ENCODE measurements at places on chromosomes 4 and X.

DNA sequence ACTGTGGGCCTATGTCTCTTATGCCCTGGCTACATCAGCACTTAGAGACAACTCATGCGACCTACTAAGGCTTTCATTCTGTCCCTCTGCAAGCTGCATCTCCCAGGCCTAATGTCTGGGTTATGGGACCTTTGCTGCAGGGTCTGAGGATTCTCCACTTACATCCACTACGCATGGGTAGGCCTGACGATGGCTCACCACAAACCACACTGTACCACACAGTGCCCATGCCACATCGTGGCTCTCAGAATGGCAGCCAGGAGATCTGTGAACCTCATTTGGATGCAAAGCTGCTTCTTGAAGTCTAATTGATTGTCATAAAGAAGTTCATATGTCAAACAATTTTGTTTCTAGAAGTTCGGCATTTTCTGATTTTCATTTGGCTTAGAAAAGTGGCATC, 84.6 kb upstream of the BEND4 start:
- DNase-seq, result no peak

DNA sequence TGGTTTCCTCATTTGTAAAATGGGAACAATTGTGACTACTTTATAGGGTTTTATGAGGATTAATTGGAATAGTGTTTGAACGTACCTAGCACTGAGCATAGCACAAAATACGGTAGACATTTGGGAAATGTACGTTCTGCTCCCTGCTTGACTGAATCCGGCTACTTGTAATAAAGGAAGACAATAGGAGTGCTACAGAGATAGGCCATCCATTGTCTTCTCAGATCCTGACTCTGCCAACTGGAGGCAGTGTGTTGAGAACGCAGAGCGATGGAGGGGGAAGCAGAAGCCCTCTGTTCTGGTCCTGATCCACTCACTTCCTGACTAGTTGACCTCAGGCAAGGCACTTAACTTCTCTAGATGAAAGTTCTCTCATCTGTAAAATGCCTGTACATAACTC, 26.4 kb downstream of the ENPP6 start:
- DNase-seq, result no peak

DNA sequence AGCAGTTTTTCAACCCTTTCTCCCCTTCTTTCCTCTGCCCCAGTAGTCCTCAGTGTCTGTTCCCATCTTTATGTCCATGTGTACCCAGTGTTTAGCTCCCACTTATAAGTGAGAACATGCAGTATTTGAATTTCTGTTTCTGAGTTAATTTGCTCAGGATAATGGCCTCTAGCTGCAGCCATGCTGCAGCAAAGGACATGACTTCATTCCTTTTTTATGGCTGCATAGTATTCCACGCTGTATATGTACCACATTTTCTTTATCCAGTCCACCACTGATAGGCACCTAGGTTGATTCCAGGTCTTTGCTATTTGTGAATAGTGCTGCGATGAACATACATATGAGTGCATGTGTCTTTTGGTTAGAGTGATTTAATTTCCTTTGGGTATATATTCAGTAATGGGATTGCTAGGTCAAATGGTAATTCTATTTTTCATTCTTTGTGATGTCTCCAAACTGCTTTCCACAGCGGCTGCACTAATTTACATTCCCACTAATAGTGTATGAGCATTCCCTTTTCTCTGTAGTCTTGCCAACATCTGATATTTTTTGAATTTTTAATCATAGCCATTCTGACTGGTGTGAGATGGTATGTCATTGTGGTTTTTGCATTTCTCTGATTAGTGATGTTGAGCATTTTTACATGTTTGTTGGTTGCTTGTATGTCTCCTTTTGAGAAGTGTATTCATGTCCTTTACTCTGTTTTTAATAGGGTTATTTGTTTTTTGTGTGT, 54.6 kb upstream of the ANK2 start:
- DNase-seq, result no peak

DNA sequence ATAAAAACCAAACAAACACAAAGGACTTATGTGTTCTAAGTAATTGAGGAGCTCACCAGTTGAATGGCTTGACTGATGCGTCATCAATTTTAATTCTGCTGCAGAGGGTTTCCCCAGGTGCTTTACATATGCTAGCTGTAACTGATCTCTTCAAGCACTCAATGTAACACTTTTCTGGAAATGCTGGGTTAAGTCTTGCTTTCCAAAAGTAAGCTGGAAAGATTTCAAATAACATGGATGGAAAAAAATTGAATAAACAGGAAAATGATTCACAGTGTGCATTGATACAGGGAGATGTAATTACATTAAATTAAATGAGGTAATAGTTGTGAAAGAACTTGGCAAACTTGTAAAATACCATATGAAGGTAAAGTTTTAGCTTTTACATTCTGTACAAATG, 186.7 kb upstream of the WDFY3 start:
- DNase-seq, result no peak

GRCh38 chr4:110683601-110684000, 60.7 kb upstream of the PITX2 start:
- DNase-seq, result no peak

DNA sequence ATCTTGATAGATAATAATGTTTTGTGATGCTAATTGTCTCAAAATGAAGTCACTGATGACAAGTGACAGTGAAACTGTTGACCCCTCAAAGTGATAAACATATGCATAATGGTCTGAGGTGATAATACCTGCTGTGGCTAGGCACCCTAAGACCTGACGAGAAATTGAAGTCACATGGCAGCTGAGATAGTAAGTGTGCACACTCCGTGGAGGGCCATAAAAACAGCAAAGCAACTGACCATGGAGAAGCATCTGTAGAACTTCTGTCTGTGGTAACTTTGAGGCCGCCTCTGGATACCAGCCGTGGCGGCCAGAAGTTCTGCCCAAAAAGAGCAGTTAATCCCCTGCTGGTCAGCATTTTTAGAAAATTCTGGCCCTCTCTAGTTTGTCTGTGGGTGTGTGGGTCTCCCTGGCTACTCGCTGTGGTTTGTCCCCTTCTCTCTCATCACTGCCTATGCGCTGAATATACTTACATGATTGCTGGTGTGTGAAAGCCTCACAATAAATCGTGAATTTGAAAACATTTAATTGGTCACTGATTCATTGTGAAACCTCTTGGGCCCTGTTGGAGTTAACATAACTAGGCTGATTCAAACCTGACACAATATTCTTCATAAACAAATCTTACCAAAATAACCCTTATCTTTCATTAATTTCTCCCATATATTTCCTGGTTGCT, 50.6 kb downstream of the CCDC149 start:
- no peak for DNase-seq

DNA sequence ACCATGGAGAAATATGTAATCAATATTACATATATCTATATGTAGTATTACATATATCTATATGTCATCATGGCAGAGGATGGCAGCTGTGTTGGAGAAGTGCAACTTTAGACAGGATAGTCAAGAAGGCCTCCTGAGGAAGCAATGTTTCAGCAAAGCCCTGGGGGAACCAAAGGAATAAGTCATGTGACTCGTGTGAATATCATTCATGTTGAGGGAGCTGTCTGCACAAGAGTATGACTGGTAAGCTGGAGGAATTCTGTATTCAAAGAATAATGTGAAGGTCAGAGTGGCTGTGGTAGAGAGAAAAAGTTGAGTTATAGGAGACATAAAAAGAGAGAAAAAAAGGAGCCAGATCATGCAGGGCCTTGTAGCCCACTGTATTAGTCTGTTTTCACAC, 92.9 kb upstream of the EDNRA start:
- no peak for DNase-seq

GRCh38 chrX:134470013-134470412, 10.0 kb downstream of the HPRT1 start:
- no peak for DNase-seq

GRCh38 chr4:61079976-61080375, 120.2 kb upstream of the ADGRL3 start:
- DNase-seq, result no peak

DNA sequence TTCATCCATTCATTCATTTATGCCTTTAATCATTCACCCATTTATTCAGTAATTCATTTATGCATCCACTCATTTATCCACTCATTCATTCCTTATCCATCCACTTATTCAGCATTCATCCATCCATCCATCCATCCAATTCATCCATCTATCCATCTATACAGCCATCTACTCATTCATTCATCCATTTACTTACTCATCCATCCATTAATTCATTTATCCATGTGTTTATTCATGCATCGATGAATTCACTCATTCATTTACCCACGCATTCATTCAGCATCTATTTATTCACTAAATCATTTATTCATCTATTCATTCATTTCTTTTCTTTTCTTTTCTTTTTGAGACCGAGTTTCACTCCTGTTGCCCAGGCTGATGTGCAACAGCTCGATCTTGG, 10.4 kb downstream of the P2RY8 start:
- no peak for DNase-seq

DNA sequence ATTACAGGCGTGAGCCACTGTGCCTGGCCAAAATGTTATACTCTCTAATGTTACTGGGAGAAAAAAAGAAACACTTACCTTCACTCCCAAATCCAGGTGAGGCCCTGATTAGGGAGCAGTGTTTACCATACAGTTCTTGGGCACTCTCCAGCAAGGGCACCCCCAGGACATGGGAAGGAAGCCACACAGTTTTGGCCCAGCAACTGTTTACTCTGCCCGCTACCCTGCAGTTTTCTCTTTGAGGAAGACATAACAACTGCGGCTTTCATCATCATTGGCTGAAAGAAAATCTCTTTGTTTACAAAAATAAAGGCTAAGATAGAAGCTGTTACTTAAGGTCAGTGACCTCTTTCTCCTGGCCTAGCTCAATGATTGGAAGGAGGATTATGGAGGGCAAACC, 145.5 kb upstream of the DUSP21 start:
- no peak for DNase-seq

- peak; percentile 19 for DNase-seq
These were observed 14.7 kb upstream of the CT55 start for GRCh38 chrX:135185795-135186443.

- no peak for DNase-seq
These were observed 25.6 kb downstream of the HSD17B11 start for GRCh38 chr4:87365348-87365747.

GRCh38 chr4:40874901-40875300, 125.1 kb downstream of the NSUN7 start:
- DNase-seq, result no peak

- no peak for DNase-seq
These were observed 17.9 kb downstream of the GRXCR1 start for GRCh38 chr4:42910459-42910858.

- DNase-seq, result peak; percentile 6
These were observed 52.5 kb downstream of the SNX25 start for GRCh38 chr4:185261946-185262345.

- no peak for DNase-seq
These were observed 911.8 kb downstream of the CENPC start for GRCh38 chr4:66633477-66633876.

DNA sequence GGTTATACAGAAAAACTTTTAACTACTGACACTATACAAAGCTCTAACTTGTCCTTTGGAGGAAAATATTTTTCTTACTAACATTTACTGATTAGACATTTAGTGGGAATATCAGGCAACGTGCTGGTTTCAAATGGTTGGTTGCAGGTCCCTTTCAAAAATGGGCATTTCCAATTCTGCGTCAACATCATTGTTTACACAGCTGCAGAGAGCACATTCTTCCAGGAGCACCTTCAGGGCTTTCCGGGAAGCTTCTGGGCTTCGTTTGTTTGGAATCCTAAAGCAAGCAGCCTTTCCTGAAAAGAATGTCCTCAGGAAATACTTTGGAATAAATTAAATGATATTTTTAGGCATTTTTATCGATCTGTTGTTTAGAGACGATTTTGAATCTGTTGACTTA, 289.7 kb downstream of the TRIML1 start:
- no peak for DNase-seq

GRCh38 chrX:53262189-53262917, 19.0 kb downstream of the IQSEC2 start:
- peak; percentile 57 for DNase-seq

DNA sequence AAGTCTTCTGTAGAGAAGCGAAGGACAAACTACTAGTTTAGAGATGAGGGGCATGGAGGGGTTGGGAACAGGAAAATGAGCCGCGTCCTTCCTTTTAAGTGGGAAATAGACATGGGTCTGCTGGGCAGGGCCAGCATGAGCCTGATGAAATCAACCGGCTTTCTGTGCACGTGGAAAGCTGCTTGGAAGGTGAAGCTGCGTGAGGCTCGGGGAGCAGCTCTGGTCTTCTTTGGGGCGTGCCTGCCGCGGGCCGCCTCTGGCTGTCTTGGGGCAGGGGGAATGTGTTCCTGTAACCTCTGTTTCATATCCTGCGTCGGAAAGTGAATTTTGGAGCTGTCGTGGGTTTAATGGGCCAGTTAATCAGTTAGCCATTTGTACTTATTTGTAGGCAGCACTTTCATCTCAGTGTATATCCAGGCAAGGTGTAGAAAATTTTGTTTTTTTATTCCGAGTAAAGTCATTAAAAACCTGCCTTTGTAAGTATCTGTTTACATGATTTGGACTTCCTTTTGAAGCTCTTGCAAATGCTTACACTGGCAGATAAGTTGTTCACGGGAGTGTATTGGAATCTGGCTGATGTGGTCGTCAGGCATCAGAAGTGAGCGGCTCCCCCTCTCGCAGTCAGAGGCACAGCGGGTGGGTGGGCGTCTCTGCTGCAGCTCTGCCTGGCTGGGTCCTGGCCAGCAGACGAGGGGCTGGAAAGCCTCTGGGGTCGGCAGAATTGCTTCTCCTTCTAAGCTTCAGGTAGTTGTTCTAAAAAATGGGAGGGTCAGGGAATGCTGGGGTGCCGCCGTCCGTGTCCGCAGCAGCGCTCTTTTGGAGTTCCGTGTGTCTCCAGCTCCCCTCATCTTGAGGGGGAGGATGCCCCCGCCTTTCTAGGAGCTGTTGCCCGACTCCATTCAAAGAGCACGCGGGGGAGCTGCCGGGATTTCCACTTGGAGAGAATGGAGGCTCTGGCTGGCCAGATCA, 70.5 kb upstream of the HGFAC start:
- DNase-seq, result no peak

DNA sequence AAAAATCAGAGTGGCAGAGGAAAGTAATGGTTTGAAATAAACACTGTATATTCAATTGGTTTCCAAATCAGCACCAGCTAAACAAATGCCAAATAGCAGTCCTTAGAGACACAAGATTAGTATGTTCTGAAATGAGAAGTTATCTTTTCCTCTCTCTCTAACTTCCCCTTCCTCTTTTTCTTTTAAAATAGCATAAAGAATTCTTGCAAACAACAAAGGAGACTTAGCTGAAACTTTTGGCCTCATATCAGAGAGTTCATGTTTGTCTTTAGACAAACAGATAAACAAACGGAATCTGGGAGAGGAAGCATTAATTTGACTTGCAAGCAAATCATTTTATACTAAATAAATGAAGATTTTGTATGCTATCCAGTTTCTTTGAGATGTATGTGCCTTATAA, 399.0 kb downstream of the GBA3 start:
- DNase-seq, result no peak
